ENCODE measurements at places on chromosomes 6 and 20. TPM values are rescaled to one million over a fixed set of nuclear protein-coding genes. Genes with fewer than 3 reads are reported as not detected.

Gene TPMT
- 7.0 TPM for total RNA-seq

Gene ERVFRD-1
- total RNA-seq = not detected

Gene SOD2
- 95.5 TPM for total RNA-seq

Gene PRICKLE4
- not detected for total RNA-seq

Gene HLA-DPA1
- 27.9 TPM for total RNA-seq

Gene BPIFB2
- not detected for total RNA-seq

Gene MYCT1
- total RNA-seq = not detected

Gene KIAA0408
- 1.8 TPM for total RNA-seq

Gene SLC24A3
- not detected for total RNA-seq

Gene CLPSL1
- total RNA-seq = not detected

Gene FOXO3
- total RNA-seq = 7.5 TPM

Gene TFAP2C
- not detected for total RNA-seq

Gene LRRC1
- 1.9 TPM for total RNA-seq

Gene STX11
- total RNA-seq = 20.7 TPM

Gene GGTLC1
- not detected for total RNA-seq

Gene PDCD2
- 140 TPM for total RNA-seq

Gene ZFAND3
- 37.9 TPM for total RNA-seq
